ENCODE measurements at places on chromosomes 6 and 20. TPM values are rescaled to one million over a fixed set of nuclear protein-coding genes. Genes with fewer than 3 reads are reported as not detected.

The SEMG1 gene
- not detected for total RNA-seq

The PDE7B gene
- total RNA-seq, result 18.7 TPM

The CLPSL2 gene
- total RNA-seq, result not detected

The OARD1 gene
- total RNA-seq, result 20.5 TPM

The CLVS2 gene
- not detected for total RNA-seq

The GSTA1 gene
- total RNA-seq, result not detected

- no peak for DNase-seq
Observed at GRCh38 chr6:129609635-129610034, 100.3 kb downstream of the ARHGAP18 start.

DNA sequence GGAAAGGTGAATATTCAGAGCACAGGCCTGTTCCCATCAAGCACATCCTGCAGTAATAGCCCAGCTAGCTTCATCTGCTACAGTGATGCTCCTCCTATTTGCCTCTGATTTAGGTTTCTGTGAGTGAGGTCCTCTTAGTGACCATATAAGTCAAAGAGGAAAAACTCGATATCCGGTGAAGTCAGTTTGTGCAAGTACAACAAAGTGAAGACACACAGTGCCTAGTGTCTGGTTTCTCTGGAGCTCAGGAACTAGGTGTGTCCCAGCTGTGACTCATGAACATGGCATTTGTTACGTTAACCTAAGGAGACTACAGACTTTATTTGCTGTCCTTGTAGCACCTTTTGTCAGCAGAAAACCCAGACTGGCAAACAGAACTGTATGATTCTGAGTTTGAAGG lies 33.9 kb downstream of the EDN1 start:
- no peak for DNase-seq

DNA sequence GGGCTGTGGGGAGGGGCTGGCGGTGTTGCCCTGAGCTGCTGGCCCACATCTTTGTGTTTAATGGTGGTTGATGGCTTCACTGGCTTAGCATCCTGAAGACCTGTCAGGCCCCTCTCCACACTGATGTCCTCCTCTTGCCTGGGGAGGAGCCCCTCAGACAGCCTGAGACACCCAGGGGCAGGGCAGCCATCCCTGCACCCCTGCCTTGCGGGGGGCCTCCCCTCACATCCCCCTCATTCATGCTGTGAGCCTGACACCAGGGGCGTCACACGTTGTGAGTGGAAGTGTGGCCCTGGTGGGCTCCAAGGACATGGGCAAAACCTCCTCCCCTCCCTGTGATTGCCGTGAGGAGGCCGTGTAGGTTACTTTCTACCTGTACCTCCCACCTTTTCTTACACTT lies 152.7 kb downstream of the DTNBP1 start:
- no peak for DNase-seq

GRCh38 chr6:4582506-4583417 lies 193.4 kb upstream of the CDYL start:
- no peak for DNase-seq

GRCh38 chr6:15713325-15713724 lies 50.5 kb upstream of the DTNBP1 start:
- DNase-seq, result no peak

DNA sequence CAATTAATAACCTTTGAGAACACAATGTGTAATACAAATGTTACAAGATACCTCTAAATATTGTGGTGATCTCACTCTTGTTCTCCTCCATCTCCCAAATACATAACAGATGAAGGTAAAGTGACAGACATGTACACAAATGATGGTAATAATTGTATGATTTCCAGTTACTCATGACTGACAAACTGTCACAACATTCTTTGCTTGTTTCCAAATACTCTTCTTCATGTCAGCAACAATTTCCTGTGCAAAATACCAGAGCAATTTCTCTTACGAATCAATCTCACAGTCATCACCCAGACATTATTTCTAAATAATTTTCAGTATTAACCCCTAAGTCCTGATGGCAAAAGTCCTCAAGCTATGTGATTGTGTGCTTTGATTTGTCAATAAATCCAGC lies 92.9 kb downstream of the RPS12 start:
- DNase-seq, result no peak

DNA sequence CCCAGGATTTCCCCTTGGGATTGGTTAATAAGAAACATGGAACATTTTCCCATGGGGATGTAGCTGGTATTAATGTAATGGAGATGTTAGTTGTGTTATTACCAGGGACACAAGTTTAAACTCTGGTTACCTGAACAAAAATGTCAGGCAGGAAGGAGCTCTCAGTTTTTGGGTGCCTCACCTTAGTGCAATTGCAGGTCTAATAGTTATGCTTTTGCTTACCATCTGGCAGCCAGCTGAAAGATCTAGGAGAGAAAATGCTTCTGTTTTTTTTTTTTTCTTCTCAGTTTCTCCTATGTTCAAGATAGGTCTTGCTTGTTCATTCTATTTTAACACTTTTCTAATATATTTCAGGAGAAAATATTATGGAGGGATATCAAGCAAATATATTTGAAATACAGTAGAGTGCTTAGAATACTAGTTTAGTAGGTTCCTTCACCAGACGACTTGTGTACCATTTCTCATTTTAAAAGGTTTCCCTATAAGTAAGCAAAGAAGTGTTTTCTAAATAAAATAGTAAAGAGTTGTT lies 4.2 kb upstream of the UBE2J1 start:
- no peak for DNase-seq

DNA sequence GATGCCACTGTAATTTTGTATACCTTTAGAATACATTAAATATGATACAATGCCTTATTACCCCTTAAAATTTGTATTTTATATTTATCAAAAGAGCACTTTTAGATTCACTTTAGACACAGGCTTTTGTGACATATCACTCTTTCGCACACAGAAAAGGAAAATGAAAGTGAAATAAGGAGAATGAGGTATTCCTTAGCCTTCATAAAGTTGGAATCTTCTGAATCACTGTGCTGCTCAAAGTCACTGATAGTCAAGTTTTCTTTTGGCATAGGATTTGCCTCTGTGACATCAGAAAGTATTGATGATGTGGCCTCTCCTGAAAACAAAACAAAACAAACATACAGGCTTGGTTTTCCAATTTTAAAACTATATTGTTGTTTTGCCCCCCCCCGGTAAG lies 1097.1 kb downstream of the KIF16B start:
- no peak for DNase-seq

Data from Right ventricle myocardium inferior (tissue), 1 donor.